ENCODE measurements at places on chromosomes 3 and 15. TPM values are rescaled to one million over a fixed set of nuclear protein-coding genes. Genes with fewer than 3 reads are reported as not detected.
A peak's percentile ranks its signal among the peaks of the same experiment; 100 is the strongest.

- DNase-seq = no peak
These were observed 42.9 kb downstream of the PAK2 start for GRCh38 chr3:196782511-196782910.

WWTR1 gene
- 35.5 TPM for total RNA-seq

PPP1R14D gene
- not detected for total RNA-seq

DNA sequence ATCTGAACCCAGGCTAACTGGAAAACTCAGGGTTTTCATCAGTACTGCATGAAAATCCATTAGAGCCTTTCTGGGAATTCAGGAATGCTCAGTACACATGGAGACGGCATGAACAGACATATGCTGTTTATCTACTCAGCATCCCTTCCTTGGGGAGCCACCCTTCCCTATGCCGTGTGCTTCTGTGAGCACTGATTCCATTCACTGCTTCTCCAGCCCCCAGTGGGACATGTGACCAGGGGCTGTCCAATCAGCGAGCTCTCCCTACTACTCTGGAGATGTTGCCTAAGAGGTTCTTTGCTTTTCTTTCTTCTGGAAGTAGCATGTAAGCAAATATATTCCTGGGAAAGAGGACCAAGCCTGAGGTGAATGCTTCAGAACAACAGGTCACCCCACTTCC is 5.6 kb upstream of the PCOLCE2 start:
- DNase-seq = peak; percentile 9

KNG1 gene
- 0.13 TPM for total RNA-seq

- DNase-seq = no peak
These were observed 341.6 kb upstream of the WNT5A start for GRCh38 chr3:55828712-55829111.

ARIH1 gene
- 54.2 TPM for total RNA-seq

- DNase-seq = peak; percentile 23
These were observed 59.6 kb downstream of the UBE2E2 start for GRCh38 chr3:23262766-23263165.

SEMA5B gene
- total RNA-seq = 17.7 TPM

- DNase-seq = no peak
These were observed 100.4 kb upstream of the NR2E3 start for GRCh38 chr15:71709808-71710418.

LDHAL6B gene
- total RNA-seq = not detected

DNA sequence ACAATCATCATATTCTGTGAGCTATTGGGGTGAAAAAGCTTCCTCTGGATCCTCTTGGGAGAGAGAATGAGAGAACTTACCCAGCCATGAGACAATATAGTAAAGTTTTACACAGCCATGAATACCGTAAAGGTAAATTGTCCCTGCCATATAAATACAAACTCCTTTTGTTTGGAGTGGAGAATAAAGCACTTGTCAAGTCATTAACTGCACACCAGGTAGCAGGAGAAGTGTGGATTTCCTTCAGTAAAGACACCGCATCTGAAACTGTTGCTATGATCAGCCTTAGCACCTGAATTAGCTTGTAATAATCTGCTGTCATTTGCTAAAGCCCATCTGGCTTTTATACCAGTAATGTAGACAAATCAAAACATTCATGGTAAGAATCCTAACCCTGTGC is 336.6 kb upstream of the SLCO3A1 start:
- no peak for DNase-seq

C3orf18 gene
- 23.1 TPM for total RNA-seq

- DNase-seq = no peak
These were observed 48.9 kb upstream of the SLC7A14 start for GRCh38 chr3:170634663-170635384.

HDDC3 gene
- 11.9 TPM for total RNA-seq

DNA sequence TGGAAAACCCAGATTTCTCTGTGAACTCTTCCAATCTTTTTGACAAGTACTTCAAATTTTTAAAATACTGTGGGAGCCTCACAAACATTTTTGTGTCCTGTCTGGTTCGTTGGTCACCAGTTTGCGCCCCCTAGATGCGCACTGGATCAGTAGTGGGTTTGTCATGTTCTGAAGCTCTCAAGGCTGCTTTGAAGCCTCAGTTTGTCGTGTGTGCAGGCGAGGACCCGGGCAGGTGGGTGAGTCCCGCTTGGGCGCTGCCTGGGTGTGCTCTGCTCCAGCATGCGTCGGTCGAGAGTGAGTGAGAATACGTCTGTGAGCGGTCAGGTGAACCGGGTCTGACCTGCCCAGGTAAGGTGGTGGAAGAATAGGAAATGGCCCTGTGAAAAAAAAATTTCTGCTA is 17.3 kb upstream of the AEN start:
- DNase-seq = no peak
